GM04504 (cell line): ENCODE measurements at places on chromosomes 4 and X.

DNA sequence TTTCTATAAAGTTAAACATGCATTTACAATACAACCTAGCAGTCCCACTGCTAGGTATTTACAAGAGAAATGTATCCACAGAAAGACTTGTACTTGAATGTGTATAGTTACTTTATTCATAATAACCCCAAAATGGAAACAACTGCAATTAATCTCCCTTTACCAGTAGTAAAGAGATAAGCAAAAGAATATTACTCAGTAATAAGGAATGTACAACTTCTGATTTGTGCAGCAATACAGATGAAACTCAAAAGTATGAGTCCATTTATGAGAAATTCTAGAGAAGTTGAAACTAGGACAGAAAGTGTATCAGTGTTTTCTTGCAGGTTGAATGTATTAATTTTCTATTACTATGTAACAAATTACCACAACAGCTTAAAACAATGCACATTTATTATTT, 15.2 kb downstream of the USP53 start:
- DNase-seq, result no peak

- no peak for DNase-seq
Measured at GRCh38 chr4:8181844-8182243, 17.2 kb upstream of the SH3TC1 start.

DNA sequence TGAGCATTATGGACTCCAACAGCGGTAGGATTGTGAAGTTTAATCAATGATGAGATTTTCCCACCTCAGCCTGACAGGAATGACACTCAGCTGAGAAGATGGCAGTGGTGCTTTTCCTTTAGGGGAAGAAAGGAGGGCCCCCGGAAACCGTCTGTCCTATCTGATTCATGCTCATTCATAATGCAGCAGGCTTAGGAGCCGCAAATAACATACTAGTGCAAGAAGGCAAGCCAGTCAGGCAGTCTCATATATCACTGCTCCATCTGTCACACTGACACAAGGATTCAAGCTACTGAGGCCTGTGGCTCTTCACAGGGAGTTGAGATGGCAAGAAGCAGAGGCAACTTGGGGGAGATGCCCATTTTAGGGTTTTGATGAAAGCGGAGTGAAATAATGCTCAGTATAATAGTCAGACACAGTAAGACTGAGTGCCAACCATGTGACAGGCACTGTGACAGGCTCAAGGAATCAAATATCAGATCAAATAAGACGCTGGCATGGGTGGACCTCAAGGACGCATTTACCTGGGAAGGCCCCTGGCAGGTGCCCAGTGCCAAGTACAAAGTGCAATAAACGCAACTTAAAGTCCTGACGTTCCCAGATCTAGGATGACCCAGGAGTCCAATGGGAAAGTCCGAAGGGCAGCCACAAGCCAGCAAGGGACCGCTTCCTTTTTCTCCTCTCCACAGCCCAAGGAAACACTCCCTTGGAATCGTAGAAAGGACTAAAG, 63.4 kb downstream of the FHDC1 start:
- DNase-seq, result no peak

DNA sequence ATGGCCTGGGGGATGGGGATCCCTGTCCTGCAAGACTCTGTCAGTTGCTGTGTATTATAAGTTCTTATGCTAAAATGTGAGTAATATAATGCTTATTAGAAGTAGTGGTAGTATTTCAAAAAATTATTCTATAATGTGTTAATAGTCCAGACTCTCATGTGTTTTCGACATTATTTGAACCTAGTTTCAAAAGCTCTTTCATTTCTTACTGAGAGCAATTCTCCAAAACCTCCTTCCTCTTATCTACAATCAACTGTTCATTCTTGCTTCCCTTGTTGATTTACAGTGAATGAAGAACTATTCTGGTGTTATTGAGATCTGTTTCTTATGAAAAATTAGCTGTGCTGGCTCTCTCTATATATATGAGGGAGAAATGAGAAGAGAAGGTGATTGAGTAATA, 32.9 kb upstream of the PTPN13 start:
- no peak for DNase-seq

DNA sequence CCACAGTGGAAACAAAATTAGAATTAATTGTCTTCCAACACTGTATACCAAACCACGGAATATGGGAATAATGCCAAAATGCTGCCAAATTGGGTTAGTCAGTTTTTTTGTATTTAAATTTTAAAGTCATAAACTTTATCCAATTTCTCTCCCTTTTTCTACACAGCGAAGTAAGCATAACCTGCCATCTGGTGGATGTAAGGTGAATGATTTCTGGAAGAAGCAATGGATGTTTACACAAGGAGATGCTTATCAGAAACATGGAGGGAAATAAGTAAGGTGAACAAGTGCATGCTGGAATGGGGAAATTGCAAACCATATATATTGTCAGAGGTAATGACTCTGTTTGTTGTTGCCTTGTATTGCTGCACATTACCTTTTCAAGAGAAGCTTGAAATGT, 691.9 kb downstream of the TECRL start:
- no peak for DNase-seq

- DNase-seq, result peak; percentile 15
Measured at GRCh38 chrX:25144043-25144940, 128.5 kb upstream of the ARX start.
